ENCODE measurements at places on chromosomes 6 and 20. TPM values are rescaled to one million over a fixed set of nuclear protein-coding genes. Genes with fewer than 3 reads are reported as not detected.
A peak's percentile ranks its signal among the peaks of the same experiment; 100 is the strongest.

The SASH1 gene
- total RNA-seq, result 99.0 TPM

The ESR1 gene
- total RNA-seq, result not detected

The PHACTR3 gene
- not detected for total RNA-seq

The PLG gene
- total RNA-seq, result not detected

The ZSWIM3 gene
- 5.3 TPM for total RNA-seq

The TSHZ2 gene
- total RNA-seq, result 13.4 TPM

DNA sequence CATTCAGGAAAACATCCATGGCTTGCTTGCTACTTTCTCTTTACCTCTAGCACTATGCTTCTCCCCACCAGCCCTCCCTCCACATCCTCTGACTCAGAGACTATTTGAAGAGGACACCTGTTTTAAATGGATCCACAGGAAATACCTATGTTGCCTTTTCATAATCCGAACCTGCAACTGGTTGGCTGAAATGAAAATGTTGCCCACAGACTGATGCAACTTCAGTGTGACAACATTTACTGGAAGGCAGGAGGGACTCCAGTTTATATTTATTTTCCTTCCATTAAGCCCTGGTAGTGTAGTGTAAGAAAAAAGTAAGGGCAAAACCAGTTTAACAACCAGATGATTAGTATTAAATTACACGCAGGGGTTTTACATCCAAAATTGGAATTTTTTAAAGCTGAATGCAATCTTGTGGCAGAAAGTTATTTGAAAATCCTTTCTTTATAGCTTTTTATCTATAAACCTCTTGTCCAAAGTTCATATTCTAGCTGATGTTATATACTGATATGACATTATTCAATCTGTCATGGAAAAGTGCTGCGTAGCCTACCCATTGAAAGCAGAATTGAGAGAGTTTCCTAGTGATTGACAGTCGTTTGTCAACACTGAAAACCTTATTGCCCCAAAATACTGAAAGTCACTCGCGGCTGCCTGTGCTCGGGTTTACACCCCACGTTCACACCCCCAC is 881 bp upstream of the AIG1 start:
- H3K4me3 ChIP-seq, result peak overlapping the region; percentile 77
- peaks cover 27% of the 10 kb centered on the region for H3K4me1 ChIP-seq
- no peaks in the 10 kb centered on the region for H3K27me3 ChIP-seq
- peak; percentile 76 for DNase-seq
- H3K36me3 ChIP-seq, result no peaks in the 10 kb centered on the region

GRCh38 chr20:45835825-45836224 is 2.2 kb downstream of the SNX21 start:
- peak overlapping the region; percentile 97 for H3K27ac ChIP-seq
- peaks cover 32% of the 10 kb centered on the region for H3K4me1 ChIP-seq
- peak overlapping the region; percentile 92 for H3K4me3 ChIP-seq

GRCh38 chr6:146336191-146336590 is 207.4 kb upstream of the RAB32 start:
- no peak overlapping the region for H3K27ac ChIP-seq
- no peak overlapping the region for H3K4me3 ChIP-seq
- H3K4me1 ChIP-seq, result peaks cover 9% of the 10 kb centered on the region
- no peaks in the 10 kb centered on the region for H3K27me3 ChIP-seq

- no peak overlapping the region for H3K27ac ChIP-seq
- H3K4me1 ChIP-seq, result peaks cover 22% of the 10 kb centered on the region
- H3K4me3 ChIP-seq, result no peak overlapping the region
- no peak for DNase-seq
- no peaks in the 10 kb centered on the region for H3K36me3 ChIP-seq
These were observed 110.5 kb upstream of the MTHFD1L start for GRCh38 chr6:150755042-150755441.

DNA sequence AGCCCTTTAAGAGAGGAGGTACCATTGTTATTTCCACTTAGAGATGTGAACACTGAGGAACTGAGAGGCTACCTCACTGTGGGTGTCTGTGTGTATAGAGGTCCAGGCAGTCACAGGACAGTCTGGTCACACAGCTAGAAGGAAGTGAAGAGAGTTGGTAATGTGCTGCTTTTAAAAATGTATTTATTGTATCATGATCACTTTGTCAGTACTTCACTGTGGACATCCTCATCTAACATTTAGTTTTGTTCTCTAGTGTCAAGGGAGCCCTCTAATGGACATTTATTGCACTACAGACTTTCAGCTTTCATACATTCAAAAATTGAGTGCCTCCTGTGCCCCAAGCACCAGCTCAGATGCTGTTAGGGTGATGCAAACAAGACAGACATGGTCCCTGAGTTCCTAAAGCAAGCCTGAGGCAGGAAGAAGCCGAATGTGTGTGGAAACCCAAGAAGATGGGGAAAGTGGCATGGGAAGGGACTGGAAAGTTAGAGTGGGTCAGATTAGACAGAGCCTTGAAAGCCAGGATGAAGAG is 123.0 kb downstream of the SLC16A10 start:
- H3K4me3 ChIP-seq, result no peak overlapping the region
- no peaks in the 10 kb centered on the region for H3K36me3 ChIP-seq
- DNase-seq, result peak; percentile 72
- no peak overlapping the region for H3K27ac ChIP-seq
- H3K4me1 ChIP-seq, result no peaks in the 10 kb centered on the region

DNA sequence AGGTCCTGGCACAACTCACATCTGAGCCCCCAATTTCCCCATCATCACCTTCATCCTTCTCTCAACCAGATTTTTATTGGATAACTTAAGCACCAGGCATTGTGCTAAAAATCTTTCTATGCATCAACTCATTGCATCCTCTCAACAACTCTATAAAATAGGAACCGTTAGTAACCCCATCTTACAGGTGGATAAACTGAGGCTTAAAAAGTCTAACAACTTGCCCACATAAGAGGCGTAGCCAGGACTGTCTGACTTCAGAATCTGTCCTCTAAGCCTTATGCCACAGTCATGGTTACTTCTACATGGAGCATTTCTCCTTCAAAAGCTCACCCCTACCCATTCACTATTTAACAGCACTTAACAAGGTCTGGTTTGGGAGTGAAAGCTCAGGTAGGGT is 51.1 kb downstream of the PPP1R16B start:
- H3K36me3 ChIP-seq, result no peaks in the 10 kb centered on the region
- H3K4me1 ChIP-seq, result peaks cover 5% of the 10 kb centered on the region
- no peaks in the 10 kb centered on the region for H3K27me3 ChIP-seq

DNA sequence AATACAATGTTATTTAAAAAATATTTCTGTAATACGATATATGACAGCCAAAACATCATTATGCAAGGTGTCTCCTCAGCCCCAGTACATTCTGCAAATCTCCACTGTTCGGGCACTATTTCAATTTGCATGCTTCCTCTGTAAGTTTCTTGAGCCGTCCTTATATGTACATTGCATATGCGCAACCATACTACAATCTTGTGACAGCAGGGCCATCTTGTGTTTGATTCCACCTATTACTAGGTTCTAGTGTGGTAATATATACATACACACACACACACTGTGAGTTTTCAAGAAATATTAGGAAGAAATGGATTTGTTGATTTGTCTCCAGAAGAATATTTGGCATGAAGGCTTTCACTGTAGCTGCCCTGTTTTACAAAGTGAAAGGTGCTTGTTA is 9.8 kb downstream of the LYRM4 start:
- H3K36me3 ChIP-seq, result no peaks in the 10 kb centered on the region
- no peak overlapping the region for H3K27ac ChIP-seq
- no peak for DNase-seq
- H3K4me3 ChIP-seq, result no peak overlapping the region
- H3K4me1 ChIP-seq, result no peaks in the 10 kb centered on the region

DNA sequence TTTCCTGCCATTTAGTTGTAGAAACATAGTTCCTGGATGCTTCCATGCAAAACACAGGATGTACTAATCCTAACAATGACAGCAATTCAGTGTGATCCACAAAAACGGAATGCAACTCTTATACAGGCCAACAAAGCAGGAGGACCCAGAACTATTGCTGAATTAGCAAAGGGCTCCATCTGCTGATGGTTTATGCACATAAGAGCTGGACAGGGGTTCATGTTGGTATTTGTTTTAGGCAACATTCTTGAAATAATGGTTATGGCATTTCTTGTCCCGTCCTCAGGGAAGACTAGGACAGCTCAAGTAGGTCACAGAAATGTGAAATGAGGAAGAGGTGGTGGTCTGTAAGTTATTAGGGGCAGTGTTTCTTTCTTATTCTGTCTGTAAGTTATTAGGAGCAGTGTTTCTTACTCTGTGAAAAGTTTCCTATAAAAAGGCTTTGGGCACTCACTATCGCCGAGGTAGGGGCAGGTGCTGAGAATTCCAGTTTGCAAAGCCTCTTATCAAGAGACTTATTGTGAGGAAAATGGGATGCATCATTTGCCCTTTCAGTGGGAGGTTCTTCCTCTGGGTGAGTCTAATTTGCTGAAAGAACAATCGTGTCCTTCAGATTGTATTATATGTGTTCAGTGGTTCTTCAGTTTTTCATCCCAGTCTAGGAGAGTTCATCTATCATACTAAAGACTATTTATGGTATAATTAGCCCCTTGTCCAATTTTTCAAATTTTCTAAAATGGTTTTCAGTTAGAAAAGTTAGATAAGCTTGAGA is 171.1 kb downstream of the MCHR2 start:
- no peaks in the 10 kb centered on the region for H3K27me3 ChIP-seq
- no peak overlapping the region for H3K27ac ChIP-seq
- H3K4me3 ChIP-seq, result peak overlapping the region; percentile 46
- peak; percentile 84 for DNase-seq
- H3K36me3 ChIP-seq, result no peaks in the 10 kb centered on the region

DNA sequence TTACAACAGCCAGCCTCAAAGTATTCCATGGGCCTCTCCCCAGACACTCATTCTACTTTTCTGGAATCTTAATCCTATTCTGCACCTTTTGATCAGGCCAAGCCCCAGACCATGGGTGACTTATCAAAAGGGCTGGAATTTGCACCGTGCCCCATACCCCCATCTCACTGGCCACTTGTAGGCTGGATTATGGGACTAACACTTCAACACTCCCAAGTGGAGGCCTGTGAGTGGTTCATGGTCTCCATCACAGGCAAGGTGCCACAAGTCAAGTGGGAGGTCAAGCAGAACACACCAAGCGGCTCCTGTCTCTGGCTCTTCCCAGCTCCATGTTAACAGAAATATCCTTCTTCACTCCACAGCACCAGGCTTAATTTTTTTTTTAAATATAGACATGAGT is 212.3 kb upstream of the HEY2 start:
- H3K27me3 ChIP-seq, result peaks cover 9% of the 10 kb centered on the region
- H3K4me1 ChIP-seq, result no peaks in the 10 kb centered on the region
- H3K27ac ChIP-seq, result no peak overlapping the region

DNA sequence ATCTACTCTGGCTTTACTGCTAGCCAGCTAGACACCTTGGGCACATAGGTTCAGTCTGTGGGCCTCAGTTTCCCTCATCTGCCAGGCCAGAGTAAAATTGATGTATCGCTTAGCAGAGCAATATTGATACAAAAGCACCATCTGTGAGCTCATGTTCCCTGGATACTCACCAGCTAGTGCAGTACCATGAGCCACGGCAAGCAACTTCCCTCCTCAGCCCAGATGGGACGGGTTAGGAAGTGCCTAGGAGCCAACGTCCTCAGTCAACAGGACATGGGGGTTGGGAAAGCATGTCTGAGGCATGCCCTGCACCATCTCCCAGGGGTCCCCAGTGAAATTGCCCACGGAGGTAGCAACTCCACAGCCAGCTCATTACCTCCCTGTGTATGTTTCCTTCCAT is 258.3 kb downstream of the ANKRD60 start:
- no peak overlapping the region for H3K4me3 ChIP-seq
- H3K36me3 ChIP-seq, result no peaks in the 10 kb centered on the region
- no peak for DNase-seq

- DNase-seq, result no peak
- no peaks in the 10 kb centered on the region for H3K36me3 ChIP-seq
- peaks cover 23% of the 10 kb centered on the region for H3K4me1 ChIP-seq
- no peak overlapping the region for H3K27ac ChIP-seq
These were observed 151.5 kb downstream of the PRL start for GRCh38 chr6:22145376-22145775.

DNA sequence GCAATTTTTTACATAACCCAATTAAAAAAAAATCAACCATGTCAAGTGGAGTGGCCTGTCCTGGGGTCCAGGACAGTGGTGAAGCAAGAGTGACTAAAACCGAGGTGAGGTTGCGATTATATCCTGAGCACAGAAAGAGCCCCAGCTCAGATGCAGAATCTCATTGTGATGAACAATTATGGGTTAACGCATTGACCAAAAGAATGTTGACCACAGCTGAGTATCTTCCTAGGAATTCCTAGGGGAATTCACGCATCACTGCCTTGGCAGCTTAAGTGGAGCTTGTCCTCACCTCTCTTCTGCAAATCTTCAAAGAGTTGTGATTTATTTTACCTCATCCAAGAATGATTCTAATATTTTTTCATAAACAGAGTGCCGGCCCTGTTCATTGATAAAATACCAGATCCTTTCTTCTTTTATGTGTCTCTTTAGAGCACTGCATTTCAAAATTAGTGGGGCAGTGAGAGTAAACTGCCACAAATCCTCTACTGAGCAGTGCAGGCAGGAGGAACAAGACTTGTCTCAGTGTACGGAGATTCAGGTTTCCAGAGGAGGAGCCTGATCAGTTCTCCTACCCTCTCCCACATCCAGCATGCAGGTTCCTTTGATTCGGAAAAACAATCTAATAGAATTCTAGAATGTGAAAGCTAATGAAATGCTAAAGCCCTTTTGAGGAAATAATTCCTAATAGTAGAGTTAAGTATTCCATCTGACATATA is 60.1 kb upstream of the ZNF184 start:
- no peak overlapping the region for H3K27ac ChIP-seq
- DNase-seq, result peak; percentile 45
- no peaks in the 10 kb centered on the region for H3K4me1 ChIP-seq
- H3K4me3 ChIP-seq, result no peak overlapping the region

- H3K36me3 ChIP-seq, result no peaks in the 10 kb centered on the region
- no peak overlapping the region for H3K27ac ChIP-seq
- peaks cover 10% of the 10 kb centered on the region for H3K4me1 ChIP-seq
- no peak overlapping the region for H3K4me3 ChIP-seq
- DNase-seq, result no peak
These were observed 202.0 kb upstream of the RNF24 start for GRCh38 chr20:4217349-4217841.

GRCh38 chr6:154842833-154843232 is 109.6 kb downstream of the SCAF8 start:
- H3K4me1 ChIP-seq, result peaks cover 12% of the 10 kb centered on the region
- DNase-seq, result no peak

GRCh38 chr20:34004227-34004626 is 10.5 kb downstream of the RALY start:
- H3K4me3 ChIP-seq, result no peak overlapping the region
- no peak for DNase-seq
- H3K4me1 ChIP-seq, result 0 out of 2 replicates have a peak, but pooled peaks cover 4% of the 10 kb centered on the region
- H3K27me3 ChIP-seq, result no peaks in the 10 kb centered on the region
- no peaks in the 10 kb centered on the region for H3K36me3 ChIP-seq
- no peak overlapping the region for H3K27ac ChIP-seq

All from GM23248 (cell line).